PC-9 (cell line): ENCODE measurements at places on chromosomes 13 and 19.

- DNase-seq = peak; percentile 8
Measured at GRCh38 chr19:10037809-10038208, 24.5 kb downstream of the RDH8 start.

GRCh38 chr13:19075418-19075817 is 106.2 kb downstream of the TUBA3C start:
- no peak for DNase-seq

DNA sequence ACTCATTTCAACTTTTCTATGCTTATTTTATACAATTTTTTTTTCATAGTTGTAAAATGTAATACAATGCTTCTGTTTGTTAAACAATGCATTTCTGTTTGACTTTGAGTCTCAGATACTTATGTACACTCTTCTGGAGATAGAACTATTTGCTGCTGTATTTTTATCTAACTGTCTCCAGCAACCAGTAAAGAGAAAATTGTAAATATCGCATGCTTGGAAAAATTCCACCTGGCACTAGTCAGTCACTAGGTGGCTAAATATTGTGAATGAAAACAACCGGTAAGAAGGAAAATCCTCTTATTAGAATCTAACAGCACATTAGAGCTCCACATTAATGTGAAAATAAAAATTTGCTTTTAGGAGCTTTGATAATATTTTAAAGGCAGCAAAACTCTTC is 876.5 kb downstream of the PCDH9 start:
- DNase-seq = no peak

GRCh38 chr19:1944088-1944915 is 3.3 kb downstream of the CSNK1G2 start:
- DNase-seq = no peak

DNA sequence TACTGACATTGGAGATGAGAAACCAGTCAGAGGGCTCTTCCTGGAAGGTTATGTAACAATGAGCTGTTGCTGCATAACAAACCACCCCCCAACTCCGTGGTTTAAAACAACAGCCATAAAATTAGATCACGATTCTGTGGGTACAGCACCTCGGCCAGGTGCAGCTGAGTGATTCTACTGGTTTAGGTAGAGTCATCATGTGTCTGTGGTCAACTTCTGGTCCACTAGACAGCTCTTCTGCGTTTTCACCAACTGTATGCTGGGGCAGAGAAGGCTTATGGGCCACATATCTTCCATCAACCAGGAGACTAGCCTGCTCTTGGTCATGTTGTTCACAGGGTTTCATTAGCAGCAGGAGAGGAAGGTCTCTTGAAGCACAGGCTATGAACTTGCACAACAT is 585.5 kb downstream of the KCTD12 start:
- DNase-seq = no peak

DNA sequence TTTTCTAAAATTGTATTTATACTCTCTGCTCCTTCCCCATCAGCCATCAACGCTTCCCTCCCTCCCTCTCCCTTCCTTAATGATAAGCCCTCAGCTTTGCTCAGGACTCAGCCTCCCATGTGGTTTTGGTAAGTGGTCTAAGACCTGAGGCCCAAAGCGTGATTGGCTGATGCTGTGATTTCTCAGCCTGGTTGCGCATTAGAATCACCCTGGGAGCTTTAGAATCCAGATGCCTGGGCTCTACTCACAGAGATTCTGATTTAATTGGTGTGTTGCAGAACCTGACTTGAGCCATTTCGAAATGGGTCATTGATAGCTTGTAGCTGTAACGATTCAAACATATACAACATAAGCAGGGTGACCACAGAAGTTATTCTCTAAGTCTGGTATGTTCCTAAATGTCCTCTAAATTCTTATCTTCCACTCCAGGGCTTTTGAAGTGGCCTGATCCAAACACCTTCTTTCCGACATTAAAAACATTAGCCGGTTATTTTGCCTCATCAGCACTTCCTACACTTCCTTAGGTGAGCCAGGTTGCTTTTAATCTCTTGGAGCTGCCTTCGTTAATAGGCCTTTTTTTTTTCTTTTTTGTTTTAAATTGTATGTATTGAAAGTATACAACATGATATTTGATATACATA is 60.6 kb downstream of the LRCH1 start:
- DNase-seq = no peak

GRCh38 chr19:2547721-2548120 is 71.8 kb downstream of the GADD45B start:
- DNase-seq = no peak

- DNase-seq = no peak
Measured at GRCh38 chr19:39385629-39386411, 5.1 kb downstream of the PAF1 start.

- DNase-seq = no peak
Measured at GRCh38 chr13:31433207-31433606, 233.4 kb downstream of the B3GLCT start.

- peak; percentile 70 for DNase-seq
Measured at GRCh38 chr19:17775245-17775927, 19.6 kb upstream of the B3GNT3 start.

- DNase-seq = no peak
Measured at GRCh38 chr19:29056535-29056934, 156.4 kb downstream of the UQCRFS1 start.

- DNase-seq = no peak
Measured at GRCh38 chr13:111402441-111402840, 82.0 kb downstream of the TEX29 start.

GRCh38 chr13:86403181-86403580 is 604.0 kb upstream of the SLITRK6 start:
- DNase-seq = no peak

DNA sequence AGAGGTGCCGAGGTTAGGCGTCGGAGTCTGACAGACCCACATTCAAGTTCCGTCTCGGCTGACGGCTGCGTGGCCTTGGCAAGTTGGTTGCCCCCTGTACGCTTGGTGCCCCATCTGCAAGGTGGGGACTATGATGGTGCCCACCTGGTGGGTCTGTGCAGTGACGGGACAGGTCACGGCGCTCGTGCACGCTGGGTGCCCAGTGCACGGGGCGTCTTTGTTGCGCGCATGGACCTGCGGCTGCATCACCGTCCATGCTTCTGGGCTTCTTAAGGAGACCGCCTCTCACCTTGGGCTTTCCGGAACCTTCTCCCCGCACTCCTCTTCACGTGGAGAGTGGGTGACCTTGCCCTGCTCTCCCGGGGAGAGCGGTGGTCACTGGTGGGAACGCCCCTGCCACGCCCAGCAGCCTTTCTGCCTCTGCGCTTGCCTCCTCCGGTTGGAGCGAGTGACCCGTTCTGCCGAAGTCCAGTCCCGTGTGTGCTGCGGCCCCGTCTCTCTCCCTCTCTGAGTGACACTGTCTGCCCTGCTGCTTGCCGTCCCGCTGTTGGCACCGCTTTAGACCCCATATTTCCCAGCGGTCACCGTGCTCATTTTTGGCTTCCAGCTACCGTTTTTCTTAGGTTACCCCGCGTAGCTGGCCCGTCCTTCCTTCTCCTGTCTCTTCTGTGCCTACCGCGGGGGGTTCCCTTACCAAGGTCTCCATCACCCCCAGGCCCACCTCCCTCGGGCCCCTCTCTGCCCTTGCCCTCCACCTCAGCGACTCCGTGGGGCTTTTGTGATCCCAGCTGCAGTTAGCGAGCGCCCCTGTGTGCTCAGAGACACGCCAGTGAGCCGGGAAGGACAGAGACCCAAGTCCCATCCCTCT is 6.4 kb downstream of the ATP11A start:
- no peak for DNase-seq

GRCh38 chr13:59360108-59360507 is 803.6 kb downstream of the DIAPH3 start:
- no peak for DNase-seq

- DNase-seq = no peak
Measured at GRCh38 chr13:100130930-100131511, 42.1 kb downstream of the PCCA start.

- no peak for DNase-seq
Measured at GRCh38 chr19:34879563-34879962, 47.1 kb upstream of the ZNF30 start.

DNA sequence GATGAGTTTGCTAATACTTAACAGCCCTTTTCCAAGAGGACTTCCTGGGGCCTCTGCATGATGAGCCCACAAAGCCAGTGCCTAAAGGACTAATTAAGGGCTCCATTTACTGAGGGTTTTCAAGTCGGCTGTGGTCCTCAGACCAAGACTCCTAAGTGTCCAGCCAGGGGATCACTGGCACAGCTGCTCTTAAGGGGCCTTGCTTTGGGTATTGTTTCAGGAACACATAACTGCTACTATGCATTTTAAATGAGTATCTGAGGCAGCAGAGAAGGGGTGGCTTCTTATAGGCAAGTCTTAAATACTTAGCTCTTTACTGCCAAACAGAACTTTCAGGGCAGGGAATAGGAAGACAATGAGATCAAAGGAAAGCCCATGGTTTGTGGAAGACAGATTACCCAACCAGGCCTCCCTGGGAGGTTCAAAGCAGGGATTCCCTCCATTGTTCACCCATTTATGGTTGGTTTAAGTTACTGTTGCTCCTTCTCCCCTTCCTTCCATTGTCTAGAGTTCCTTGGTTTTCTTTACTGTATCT is 61.9 kb downstream of the TNFRSF19 start:
- DNase-seq = no peak

DNA sequence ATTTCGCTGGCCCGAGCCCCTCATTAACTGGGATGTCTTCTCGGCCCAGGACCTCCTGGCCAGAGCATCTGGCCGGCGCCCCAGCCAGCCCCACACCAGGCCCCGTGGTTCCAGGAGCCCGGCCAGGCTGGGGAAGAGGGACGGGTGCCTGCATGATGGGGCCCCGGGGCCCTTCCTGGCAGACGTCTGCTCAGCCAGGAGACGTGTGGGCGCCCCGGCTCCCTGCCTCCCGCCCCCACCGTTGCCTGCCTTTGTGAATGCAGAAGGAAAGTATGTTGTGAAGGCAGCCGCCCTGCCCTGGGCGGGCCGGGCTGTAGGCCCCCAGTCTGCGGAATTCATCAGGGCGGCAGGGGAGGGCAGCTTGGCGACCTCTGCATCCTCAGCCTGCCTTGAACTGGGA is 4.4 kb upstream of the COMP start:
- DNase-seq = peak; percentile 54

DNA sequence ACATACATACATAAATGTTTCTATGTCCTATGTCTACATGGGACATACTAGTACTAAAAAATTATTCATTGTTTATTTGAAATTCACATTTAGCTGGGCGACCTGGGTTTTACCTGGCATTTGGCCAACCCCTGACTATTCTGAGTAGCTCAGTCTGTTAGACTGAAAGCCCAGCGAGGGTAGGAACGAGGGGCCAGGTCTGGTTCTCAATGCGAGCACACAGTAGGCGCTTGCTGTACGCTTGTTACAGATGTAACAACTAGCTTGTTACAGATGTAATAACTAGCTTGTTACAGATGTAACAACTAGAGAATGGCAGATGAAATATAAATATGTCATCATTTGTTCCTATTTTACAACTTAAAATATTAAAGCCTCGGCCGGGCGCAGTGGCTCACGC is 920 bp upstream of the ANO8 start:
- DNase-seq = no peak

DNA sequence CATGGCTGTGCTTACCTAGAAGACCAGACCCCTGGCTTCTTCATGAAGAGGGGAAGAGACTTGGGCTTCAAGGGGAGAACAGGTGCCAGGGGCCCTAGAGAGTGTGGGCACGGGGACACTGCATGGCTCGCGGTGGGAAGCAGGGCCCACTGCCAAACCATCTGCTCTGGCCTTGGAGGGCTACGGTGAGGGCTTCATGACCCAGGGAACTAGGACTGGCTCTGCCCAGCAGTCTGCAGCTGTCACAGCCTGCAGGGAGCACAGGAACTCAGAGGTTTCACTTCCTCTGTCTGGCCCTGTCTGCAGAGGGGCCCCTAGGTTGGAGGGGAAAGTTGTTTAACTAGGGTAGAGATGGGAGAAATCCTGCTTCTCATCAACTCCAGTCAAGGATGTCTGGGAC is 4.3 kb downstream of the ERCC1 start:
- no peak for DNase-seq

GRCh38 chr19:11137542-11138384 is 17.8 kb downstream of the SPC24 start:
- DNase-seq = peak; percentile 89

GRCh38 chr13:109645831-109646230 is 140.6 kb downstream of the IRS2 start:
- no peak for DNase-seq

GRCh38 chr13:52459668-52460067 is 4.4 kb downstream of the CKAP2 start:
- DNase-seq = no peak

GRCh38 chr19:45779231-45780145 is 2.8 kb downstream of the DMPK start:
- no peak for DNase-seq

GRCh38 chr19:34317311-34317927 is 47.6 kb upstream of the GPI start:
- DNase-seq = peak; percentile 11

- no peak for DNase-seq
Measured at GRCh38 chr13:97318532-97318931, 96.4 kb downstream of the MBNL2 start.

GRCh38 chr19:51147663-51148062 is 5.6 kb downstream of the SIGLEC7 start:
- DNase-seq = no peak

DNA sequence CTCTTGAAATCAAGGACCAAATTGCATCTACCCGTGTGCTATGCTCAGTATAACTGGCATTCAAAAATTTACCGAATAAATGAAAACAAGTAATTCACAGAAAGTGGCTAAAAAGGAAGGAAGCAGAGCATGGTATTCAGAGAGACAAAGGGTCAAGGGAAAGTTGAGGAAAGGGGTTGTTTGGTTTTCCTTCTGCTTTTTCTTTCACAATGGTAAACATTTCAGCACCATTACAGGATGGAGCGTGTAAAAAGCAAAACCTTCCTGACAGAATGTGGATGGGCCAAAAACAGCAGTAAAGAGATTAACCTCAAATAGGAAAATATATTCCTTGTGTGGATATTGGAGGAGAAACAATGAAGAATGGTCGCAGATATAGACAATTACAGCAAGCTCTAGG is 14.8 kb downstream of the DIAPH3 start:
- no peak for DNase-seq

GRCh38 chr19:17076543-17076991 is 990 bp downstream of the MYO9B start:
- no peak for DNase-seq

DNA sequence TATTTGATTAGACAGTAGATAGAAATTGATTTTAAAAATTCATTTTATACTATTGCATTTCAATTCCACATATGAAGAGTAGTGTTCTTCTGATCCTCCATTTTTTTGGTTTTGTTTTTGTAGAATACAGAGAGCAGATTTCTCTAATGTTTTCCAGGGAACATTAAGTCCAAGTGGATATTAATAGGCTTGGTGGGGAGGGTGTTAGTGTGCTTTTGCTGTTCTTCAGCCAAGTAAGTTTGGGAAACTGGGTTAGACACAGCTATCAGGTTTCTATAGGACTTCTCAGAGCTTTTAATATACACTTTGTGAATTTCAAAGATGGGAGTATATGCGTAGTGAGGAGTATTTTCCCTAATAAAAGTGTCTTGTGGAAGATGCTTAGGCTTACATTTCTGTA is 21.8 kb downstream of the NAA16 start:
- no peak for DNase-seq

GRCh38 chr13:40272776-40273139 is 393.7 kb downstream of the FOXO1 start:
- DNase-seq = peak; percentile 78

- no peak for DNase-seq
Measured at GRCh38 chr13:105572401-105572800, 963.1 kb downstream of the EFNB2 start.

GRCh38 chr19:3521104-3521445 is 15.0 kb downstream of the FZR1 start:
- no peak for DNase-seq
